ENCODE measurements at places on chromosomes 2 and 18.

DNA sequence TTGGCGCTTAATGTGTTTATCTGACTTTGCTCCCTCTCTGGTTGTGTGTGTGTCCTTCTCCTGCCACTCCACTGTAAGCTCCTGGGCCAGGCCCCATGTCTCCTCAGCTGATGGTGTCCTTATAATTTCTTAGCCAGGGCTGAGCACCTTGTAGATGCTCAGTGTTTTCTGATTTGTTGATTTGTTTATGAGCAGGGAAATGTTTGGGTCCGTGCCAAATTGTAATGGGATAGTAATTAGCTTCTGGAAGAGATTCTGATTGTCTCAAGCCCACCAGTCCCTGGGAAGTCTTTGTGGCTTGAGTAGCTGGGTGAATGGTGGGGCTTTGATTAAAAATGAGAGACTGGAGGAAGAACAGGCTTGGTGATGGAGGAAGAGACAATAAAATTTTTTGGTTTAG lies 270.5 kb downstream of the MYCN start:
- DNase-seq, result no peak

DNA sequence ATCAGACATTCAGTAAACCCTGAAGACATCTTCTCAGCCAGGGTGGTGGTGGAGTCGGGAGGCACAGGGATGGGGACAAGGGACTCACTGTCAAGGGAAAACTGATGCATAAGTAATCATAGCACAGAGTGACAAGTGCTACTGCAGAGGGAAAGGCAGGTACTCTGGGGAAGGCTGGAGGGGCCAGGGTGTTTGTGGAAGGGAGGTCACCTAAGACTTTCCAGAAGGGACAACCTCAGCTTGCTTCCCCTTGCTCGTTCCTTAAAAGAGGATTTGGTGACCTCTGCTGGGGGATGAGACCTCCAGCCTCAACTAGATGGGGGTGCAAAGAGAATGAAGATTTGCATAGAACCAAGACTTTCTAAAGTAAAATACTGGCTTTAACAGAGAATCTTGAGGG lies 99.5 kb downstream of the SLC4A3 start:
- no peak for DNase-seq

DNA sequence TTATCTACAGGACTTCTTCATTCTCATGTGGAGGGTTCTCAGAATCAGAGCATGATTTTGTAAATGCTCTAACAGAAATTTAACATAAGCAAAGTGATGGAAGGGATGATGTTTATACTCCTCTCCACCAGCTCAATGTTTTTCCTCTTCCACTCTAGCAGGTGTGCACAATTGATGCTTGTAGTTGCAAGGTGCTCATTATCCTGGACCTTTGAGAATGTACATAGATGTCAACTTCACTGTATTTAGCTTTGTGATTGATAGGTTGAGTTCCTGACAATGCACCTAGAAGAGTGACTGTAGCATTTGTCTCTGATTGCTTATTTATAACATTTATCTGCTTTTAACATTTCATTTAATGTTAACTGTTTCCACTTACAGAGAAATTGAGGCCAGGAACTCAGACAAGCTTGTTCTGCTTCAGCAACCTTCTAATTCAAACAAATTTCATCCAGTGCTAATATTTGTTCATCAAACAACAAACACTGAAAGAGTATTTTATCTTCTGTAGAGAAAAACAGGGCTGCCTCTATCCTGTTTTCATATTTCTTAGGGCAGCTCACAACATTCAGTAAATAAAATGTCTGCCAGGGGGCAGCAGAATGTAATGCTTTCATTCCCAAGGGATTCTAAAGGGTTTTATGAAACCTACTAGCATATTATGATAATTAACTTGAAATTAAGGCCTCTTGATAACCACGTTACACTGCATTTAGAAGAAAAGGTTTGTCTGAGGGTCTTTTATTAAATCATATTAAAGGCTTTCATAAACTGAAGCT lies 127.9 kb upstream of the NOL4 start:
- DNase-seq, result no peak

DNA sequence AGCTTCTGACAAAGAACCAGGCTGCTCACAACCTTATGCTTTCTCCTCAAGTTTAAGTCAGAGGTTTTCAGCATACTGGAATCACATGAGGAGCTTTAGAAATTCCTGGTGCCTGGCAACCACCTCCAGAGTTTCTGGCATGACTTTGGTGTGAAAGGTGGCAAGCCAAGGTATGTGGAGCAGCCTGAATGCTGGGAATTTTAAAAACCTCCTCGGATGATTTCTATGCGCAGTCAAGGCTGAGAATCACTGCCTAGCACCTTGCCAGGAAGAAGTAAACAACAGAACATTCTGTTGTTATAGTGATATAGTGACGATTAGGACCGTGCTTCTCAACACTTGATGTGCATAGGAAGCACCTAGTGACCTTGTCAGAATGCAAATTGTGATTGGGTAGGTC lies 11.7 kb downstream of the CCBE1 start:
- no peak for DNase-seq

DNA sequence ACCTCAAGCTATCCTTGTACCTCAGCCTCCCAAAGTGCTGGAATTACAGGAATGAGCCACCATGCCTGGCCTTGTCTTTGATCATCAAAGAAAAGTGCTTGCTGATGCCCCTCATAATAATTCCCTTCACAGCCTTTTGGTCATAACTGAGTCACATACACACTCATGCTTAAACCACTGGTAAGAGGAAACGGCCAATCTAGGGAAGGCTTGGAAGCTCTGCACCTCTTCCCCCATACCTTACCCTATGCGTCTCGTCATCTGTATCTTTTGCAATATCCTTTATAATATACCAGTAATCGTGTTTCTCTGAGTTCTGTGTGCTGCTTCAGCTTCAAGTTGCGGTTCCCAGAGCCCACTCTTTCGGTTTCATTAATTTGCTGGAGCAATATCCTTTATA lies 4.8 kb upstream of the RNF138 start:
- DNase-seq, result no peak

DNA sequence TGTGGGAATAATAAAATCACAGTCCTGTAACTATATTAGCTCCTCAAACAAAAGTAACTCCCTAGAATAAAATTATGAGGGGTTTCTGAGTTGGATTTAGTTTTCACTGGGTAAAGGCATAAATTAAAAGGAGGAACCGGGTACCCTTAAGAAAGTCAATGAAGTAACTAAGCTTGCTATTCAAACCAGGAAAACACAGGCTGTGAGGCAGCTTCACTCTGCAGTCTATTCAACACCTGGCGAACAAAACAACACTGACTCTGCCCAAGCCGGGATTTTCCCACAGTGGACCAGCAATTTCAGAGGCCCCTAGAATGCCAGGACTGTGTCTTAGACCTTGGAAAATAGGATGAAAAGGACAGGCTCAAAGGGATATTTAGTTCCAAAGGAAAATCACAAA lies 24.6 kb upstream of the CREB1 start:
- no peak for DNase-seq

GRCh38 chr2:200662727-200663126 lies 76.9 kb downstream of the AOX1 start:
- no peak for DNase-seq

GRCh38 chr2:16522031-16522831 lies 143.4 kb downstream of the CYRIA start:
- DNase-seq, result peak; percentile 1

GRCh38 chr2:43217228-43218154 lies 8.9 kb downstream of the ZFP36L2 start:
- DNase-seq, result no peak
